ENCODE measurements at places on chromosomes 16 and 17.

GRCh38 chr16:84434800-84435199 is 66.5 kb downstream of the ATP2C2 start:
- DNase-seq: no peak

DNA sequence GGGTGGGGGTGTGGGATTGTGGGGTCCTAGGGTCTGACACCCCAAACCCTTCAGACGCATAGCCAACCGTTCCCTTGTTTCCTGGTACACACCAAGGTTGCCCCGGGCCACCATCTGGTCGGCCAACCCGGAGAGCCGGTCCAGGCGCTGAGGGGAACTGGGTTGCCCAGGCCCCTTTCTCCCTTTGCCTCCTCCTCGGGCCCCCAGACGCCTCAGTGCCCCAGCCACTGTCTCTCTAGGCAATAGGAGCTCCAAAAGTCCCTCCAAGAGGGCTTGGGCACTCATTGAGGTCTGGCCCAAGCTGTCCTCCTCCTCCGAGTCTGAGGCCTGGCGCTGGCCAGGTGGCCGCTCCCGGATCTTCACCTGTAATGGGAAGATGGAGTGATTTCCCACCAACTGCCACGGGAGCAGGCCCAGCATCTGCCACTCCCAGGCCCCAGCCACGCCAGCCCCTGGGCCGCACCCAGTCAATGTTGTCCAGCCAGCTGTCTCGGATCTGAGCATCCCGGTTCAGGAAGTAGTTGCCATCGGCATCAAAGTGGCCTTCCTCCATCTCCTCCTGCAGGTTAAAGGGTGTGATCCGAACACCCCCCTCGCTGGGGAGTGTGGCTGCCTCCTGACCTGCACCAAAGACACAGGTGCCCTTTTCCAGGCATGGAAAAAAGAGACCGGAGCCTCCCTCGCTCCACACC is 1.5 kb downstream of the CD2BP2 start:
- no peak for DNase-seq

DNA sequence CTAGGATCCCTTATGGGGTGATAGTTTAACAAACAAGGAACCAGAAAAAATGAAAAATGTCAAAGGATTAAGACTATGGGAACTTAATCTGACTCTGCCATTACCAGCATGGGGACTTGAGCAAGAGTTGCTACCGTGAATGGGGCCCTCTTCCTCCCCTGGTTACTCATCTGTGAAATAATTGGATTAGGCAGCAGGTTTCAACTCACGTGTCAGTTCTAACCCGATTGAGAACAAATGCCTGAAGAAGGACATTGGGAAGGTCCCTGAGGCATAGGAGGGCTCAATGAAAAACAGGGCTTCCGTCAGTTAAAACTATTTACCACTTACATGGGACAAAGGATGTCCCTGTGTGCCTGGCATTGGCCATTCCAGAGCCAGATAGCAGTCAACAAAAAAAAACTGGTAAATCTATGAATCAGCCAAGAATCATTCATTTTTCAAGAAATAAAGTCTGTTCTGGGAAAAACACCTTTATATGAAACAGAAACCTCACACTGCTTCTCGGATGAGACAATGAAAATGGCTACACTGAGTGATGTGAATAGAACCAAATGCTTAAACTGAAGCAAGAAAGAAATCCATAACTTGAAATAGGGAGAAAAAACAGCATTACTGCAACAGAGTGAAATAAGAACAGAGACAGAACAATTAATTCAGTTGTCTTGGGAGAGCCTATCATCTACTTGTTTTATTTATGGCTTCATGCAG is 104.3 kb downstream of the ADAMTS18 start:
- peak; percentile 65 for DNase-seq

DNA sequence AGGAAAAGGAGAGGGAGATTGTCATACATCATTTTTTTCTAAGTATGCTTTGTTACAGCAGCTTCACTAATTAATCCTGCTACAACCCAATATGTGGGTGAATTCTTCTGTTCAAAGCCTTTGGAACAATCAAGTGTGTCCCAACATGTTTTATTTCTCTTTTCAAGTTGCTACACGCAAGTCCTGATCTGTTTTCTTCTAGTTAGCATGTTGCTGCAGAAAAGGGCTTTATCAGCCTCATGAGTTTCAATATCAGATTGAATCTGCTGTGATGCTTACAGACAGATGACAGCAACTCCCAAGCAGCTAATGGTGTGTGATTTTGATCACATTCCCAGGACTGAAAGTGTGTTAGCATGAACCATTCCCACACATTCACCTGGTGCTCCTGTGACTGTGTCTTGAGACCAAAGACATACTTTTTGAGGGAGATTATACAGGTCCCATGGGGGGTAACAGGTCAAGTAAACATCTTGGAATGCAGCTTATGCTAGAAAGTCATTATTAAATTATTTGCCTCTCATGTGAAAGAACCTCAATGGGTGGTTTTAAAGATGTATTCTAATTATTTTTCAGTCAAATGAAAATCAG is 96.9 kb upstream of the KCNJ16 start:
- DNase-seq: no peak

DNA sequence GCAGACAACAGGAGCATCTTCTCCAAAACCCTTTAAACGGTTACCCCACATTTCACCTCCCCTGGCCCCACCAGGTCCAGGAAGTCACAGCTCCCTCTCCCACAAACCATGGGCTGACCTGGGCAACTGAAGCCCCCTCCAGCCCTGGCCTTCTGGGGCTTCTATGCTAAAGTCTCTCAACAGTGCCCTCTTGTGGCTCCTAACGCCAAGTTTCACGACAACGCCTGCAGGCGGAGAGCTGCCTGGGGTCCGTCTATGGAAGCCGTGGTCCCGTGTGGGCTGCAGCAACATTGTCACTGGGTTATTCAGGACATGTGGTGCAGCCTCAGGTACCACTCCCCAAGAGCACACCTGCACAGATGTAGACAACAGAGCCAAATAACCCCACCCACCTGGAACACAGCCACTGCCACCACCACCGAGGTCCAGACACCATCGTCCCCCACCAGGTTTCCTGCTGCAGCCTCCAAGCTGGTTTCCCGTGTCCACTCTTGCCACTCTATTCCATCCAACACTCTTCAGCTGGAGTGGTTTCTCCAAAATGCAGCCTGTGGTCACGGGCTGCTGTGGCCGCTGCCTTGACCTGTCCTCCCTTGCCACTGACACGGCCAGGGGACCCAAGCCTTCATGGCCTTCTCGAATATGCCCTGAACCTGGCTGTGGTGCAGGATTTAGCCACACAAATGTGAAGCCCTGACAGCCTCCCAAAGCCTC is 19.1 kb downstream of the C16orf95 start:
- peak; percentile 48 for DNase-seq

GRCh38 chr16:5549802-5550201 is 452.2 kb upstream of the EEF2KMT start:
- DNase-seq: no peak

DNA sequence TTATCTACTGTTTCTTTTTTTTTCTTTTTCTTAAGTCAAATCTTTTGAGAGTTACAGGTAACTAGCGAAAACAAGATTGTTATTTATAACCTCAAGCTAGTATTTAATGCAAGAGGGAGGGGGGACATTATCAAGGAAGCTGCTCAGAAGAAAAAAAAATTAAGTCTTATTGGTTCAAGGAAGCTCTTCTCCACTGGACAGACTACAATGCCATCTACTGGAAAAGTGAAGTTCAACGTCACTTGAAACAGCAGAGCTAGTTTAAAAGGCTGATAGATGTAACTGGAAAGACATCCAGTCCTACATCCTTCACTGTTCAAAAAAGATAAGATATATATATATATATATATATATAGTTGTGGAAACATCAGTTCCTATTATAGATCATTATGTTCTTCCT is 418.0 kb upstream of the PSMD7 start:
- DNase-seq: peak; percentile 30

- no peak for DNase-seq
Measured at GRCh38 chr16:78844682-78845081, 745.2 kb downstream of the WWOX start.

- no peak for DNase-seq
Measured at GRCh38 chr16:74768239-74768638, 6.4 kb downstream of the FA2H start.

DNA sequence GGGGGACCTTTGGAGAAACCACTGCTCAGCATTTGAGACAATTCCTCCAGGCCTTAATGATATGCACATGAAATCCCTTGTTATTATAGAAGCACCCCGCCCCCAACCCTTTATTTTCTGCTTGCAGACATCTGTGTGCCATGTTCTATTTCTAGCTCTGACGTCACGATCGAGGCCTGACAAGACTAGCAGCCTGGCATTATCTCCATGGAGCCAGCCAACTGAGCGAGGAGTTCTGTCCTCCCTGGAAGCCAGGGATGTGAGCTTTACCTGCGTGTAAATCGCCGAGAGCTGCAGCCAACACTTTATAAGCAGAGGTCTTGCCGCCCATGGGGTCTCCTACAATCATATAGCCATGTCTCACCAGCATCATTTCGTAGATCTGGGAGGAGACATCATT is 116.9 kb downstream of the DNAH3 start:
- no peak for DNase-seq

GRCh38 chr17:59121901-59122480 is 15.3 kb upstream of the TRIM37 start:
- DNase-seq: no peak

GRCh38 chr16:85291302-85292148 is 179.3 kb upstream of the CIBAR2 start:
- DNase-seq: no peak

- no peak for DNase-seq
Measured at GRCh38 chr16:88004391-88004790, 53.2 kb downstream of the BANP start.

Measured in activated CD4-positive, alpha-beta T cell treated with anti-CD3 and anti-CD28 coated beads, Interleukin-10, Interleukin-2, amounts not matched to agents 100 ng/mL and 50 ng/mL, durations not matched to agents 16 hours and 8 hours (primary cell).